Breast epithelium (tissue), 4 donors: ENCODE measurements at places on chromosomes 12 and 14. TPM values are rescaled to one million over a fixed set of nuclear protein-coding genes. Genes with fewer than 3 reads are reported as not detected.
A peak's percentile ranks its signal among the peaks of the same experiment; 100 is the strongest.

KLRG1 gene
- total RNA-seq = 3.8 TPM

- DNase-seq = no peak
These were observed 210.4 kb downstream of the CHST11 start for GRCh38 chr12:104667139-104667538.

DNA sequence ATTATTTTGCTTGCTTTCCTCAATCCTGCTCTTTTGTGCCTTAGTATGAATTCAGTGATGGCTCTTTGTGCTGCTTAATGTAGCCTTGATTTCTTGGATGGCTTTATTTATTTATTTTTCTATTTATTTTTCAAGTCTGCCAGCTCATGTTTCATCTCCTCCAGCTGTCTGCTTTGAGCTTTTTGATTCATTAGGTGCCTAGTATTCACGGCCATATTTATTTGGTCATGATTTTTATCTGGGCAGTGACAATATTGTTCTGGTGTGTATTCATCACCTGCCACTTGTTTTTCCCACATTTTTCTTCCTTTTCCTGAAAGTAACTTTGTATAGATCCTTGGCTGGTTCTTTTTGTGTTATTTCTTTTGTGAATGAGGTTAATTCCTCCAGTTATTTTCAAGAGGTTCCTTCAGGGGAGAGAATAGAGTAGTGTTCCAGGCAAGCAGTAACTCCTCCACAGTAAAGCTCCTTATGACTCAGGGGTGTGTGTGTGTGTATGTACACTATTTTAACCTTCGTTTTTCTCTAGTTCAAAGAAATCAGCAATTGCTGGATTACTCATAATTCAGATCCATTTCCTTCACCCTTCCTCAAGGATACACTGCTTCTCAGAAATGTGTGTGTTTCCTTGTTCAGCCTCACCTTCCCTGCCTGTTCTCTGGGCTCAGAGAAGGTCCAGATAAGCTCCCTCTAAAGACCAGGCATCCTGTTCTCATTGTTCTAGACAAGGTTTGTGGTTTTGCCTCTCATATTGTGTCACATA, 51.6 kb upstream of the PMCH start:
- DNase-seq = no peak

DNA sequence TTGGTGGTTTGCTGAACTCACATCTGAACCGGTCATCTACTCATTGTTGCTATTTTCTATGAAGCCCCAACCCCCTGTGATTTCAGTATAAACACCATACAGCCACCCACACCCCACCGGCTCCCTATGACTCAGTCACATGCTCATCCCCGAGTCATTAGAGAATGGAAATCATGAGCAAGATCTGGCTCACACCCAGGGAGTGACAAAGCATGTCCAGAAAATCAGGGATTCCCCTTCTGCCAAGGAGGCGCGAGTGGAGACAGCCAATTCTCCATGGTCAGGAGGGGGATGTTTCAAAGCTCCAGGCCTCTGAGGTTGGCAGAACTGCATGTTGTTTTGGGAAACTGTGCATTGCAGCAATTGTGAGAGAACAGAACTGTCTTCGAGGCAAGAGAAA, 657.5 kb upstream of the TBX3 start:
- DNase-seq = peak; percentile 63

GRCh38 chr12:95815632-95816212, 25.2 kb upstream of the NTN4 start:
- no peak for DNase-seq

DNA sequence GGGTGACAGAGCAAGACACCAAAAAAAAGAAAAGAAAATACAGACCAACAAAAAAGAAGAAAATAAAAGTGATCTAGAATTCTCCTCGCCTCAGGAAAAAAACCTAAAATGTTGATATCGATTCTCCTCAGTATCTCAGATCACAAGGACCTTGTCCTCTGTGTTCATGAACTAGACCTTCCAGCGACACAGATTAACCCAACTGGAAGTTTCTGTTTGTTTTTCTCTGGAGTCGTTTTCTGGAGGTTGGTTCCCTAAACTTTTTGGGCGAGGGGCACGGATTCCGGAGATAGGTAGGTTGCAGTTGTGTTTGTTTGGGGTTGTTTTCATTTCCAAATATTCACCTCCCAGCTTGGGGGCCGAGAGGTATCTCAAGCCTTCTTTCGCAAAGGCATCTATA, 559 bp upstream of the RFC5 start:
- no peak for DNase-seq

GRCh38 chr14:75619548-75619947, 41.1 kb downstream of the ERG28 start:
- no peak for DNase-seq

RPAP3 gene
- 25.0 TPM for total RNA-seq

GRCh38 chr12:109999983-110000505, 814 bp downstream of the ANKRD13A start:
- no peak for DNase-seq
